ENCODE measurements at places on chromosomes 12 and 14.

GRCh38 chr12:103839609-103840461, 1.2 kb downstream of the NT5DC3 start:
- DNase-seq = no peak

- DNase-seq = peak; percentile 70
These were observed 4.5 kb downstream of the DHRS2 start for GRCh38 chr14:23640524-23641141.

GRCh38 chr12:102465762-102466560, 14.4 kb downstream of the IGF1 start:
- DNase-seq = peak; percentile 14

- no peak for DNase-seq
These were observed 367.7 kb downstream of the SLC16A7 start for GRCh38 chr12:59963546-59963945.

DNA sequence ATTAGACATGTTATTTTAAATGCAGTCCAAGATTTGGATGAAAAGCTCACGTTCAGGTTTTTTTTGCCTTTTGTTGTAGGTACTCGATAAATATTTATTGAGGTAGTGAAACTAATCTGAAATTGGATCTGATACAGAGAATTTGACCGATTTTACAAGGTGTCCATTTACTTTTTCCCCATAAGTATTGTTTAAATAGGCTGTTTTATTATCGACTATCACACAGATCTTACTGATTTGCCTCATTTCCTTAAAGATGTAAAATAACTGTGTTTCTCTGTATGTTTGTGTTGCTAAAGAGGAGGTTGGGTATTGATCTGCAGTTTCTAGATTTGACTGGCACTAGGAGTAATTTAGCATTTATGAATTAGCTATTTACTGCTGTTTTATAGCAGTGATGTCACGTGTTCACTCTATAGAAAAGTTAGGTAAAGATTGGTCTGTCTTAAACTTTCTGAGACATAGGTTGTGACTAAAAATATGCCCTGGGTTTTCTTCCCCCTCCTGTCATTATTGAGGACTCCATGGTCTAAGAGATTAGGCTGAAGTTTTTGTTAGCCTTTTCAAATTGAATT, 3.5 kb downstream of the RAP1B start:
- DNase-seq = no peak

DNA sequence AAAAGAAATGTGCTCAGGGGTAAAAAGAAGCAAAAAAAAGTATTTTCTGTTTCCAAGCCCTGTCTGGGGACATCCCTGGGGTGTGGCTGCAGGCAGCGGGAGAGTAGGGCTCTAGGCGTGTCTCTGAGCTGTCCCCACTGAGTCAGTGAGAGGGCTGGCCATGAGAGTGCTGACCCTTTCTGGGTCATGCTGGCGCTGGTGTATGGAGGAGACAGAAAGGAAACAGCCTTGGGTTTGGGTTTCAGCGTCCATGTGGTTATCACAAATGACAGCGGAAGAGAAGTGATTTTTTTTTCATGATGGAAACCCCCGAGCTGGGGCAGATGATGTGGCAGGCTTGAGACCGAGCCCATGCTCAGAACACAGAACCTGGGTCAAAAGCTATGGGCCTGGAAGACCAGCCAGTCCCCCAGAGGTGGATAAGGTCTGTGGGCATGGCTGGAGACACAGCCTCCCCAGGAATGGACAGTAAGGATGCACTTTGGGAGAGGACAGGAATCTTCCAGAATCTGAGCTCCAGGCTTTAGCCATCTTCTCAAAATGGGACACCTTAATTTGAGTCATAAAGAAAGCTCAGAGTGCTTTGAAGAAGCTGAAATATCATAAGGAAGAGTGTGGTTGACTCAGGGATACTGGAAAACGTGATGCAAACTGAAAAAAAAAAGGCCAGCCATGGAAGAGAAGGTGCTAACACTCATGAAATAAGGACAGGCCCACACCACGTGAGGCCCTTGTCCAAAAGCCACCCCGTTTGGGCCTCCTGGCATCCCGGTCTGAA, 36.2 kb downstream of the SYNE3 start:
- DNase-seq = peak; percentile 55

DNA sequence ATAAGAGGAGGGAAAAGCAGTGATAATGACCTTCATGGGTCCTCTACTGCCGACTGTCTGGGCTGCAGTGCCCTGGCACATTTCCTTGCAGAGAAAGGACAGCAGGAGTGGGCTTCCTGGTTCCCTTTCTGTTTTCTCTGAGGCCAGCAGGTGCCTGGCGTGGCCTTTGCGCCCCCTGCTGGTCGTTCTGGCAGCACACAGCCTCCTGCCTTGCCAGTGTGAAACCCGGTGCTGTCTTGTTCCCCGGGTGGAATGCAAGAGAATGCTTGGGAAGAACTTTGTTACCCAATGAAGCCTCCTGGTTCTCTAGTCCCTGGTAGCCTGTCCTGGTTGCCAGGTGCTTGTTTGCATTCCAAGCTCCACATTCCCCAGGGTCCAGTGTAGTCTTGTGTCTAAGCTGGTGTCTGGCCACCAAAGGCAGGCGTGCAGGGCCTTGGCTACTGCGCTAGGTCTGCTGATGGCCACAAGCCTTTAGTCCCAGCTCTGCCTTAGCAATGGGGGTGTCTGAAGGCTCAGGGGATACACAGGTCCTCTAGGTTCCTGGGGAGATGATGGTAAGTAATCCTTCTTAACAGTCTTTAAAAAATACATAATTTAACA, 1392.4 kb upstream of the TMEM132C start:
- peak; percentile 21 for DNase-seq

DNA sequence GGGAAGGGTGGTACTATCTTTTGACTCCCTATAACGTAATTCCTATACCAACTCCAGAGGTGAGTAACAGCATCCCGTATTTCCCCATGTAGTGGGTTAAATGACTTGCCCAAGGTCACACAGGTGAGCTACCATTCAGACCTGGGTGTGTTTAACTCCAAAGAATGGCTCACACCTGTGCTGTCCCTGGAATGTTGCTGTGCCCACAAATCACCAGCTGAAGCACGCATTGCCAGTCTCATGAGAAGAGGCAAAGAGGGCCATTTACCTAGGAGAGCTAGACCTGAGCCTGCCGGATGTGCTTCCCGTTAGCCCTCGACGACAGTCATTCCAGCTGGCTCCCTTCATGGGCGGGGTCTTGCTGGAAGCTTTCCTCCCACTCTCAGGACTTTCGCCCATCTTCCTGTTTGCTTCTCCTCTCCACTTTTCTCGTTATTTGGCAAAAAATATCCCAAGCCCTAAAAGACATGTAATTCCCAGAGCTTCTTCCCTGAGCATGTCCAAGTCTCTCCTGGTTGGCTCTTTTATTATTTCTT, 106.6 kb upstream of the VASH1 start:
- DNase-seq = no peak

GRCh38 chr12:2733493-2734355, 61.0 kb upstream of the FKBP4 start:
- no peak for DNase-seq

- no peak for DNase-seq
These were observed 6.2 kb upstream of the DCAF11 start for GRCh38 chr14:24108336-24108874.

- no peak for DNase-seq
These were observed 19.3 kb upstream of the ST8SIA1 start for GRCh38 chr12:22353615-22354325.

GRCh38 chr12:131608740-131609690, 101.9 kb upstream of the SFSWAP start:
- DNase-seq = peak; percentile 63

DNA sequence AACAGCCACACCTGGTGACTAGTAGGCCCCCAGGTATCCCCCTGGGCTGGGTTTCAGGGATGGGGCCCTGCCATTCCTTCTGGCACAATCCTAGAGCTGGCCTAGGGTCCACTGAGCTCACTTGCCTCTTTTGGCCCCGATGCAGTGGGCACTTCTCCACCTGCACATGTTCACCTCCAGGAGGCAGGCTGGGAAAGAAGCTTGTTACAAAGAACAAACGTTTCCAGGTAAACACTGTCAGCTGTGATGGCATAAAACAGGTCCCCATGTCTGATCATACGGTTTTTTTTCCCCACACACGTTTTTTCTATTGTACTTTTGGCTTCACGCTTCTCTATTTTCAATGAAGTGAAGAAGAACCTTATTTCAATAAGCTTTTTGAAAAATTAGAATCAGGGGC, 15.8 kb upstream of the HVCN1 start:
- DNase-seq = no peak

- DNase-seq = no peak
These were observed 64.5 kb downstream of the GALNT16 start for GRCh38 chr14:69324341-69324931.

DNA sequence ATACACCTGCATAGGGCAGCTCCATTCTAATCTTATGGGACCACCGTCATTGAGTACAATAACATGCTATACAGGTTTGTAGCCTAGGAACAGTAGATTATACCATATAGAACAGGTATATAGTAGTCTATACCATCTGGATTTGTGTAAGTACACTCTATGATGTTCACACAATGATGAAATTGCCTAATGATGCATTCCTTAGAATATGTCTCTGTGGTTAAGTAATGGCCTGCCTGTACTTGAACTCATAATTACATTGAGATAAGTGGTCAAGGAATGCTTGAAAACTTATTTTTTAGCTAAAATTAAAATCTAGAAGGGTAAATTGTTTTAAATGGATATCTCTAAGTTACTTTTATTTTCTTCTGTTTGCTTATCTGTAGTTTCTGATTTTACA, 152.7 kb downstream of the SRGAP1 start:
- DNase-seq = no peak

- no peak for DNase-seq
These were observed 148.0 kb upstream of the FOXN3 start for GRCh38 chr14:89564989-89565388.

DNA sequence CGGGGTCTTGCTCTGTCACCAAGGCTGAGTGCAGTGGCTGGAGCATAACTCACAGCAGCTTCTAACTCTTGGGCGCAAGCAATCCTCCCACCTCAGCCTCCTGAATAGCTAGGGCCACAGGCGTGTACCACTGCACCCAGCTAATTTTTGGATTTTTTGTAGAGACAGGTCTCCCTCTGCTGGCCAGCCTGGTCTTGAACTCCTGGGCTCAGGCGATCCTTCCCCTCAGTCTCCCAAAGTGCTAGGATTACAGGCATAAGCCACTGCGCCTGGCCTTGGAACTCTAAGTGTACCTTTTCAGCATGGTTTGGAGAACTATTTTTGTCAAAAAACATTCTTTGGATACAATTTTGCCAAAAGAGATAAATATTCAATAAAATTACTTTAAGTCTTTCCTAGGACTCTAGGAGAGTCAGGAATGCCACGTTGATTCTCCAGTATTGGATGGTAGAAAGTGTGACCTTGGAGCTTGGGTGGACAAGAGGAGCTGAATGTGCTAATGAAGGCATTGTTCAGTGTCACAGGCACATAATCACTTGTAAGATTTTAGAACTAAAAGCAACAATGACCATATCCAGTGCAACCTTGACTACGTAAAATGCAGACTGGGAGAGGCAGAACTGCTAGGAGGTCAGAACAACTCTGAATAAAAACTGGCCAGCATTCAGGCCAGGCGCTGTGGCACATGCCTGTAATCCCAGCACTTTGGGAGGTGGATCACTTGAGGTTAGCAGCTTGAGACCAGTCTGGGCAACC, 2.8 kb downstream of the SRSF9 start:
- DNase-seq = peak; percentile 62

GRCh38 chr12:67761566-67761965, 113.0 kb downstream of the DYRK2 start:
- no peak for DNase-seq

GRCh38 chr12:6961278-6961694, 9.2 kb downstream of the PHB2 start:
- DNase-seq = peak; percentile 55

DNA sequence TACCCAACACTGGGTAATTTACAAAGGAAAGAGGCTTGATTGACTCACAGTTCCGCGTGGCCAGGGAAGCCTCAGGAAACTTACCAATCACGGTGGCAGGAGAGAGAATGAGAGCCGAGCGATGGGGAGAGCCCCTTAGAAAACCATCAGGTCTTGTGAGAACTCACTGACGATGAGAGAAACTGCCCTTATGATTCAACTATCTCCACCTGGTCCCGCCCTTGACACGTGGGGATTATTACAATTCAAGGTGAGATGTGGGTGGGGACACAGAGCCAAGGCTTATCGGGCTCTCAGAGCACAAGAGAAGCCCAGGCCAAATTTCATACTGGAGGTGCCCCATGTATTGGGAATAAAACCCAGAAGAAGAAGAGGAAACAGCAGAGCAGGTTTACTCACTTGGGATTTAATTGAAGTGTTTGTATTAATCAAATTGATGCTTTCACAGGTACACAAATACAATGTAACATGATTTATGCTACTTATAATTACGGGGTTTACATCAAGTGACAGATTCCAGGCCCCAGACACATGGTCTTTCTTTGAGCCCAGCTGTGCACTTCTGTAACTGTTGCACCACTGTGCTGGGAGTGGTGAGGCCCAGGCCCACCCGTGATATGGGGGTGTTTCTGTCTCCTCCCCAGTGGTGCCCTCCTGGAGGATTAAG, 8.2 kb upstream of the CCDC85C start:
- no peak for DNase-seq

DNA sequence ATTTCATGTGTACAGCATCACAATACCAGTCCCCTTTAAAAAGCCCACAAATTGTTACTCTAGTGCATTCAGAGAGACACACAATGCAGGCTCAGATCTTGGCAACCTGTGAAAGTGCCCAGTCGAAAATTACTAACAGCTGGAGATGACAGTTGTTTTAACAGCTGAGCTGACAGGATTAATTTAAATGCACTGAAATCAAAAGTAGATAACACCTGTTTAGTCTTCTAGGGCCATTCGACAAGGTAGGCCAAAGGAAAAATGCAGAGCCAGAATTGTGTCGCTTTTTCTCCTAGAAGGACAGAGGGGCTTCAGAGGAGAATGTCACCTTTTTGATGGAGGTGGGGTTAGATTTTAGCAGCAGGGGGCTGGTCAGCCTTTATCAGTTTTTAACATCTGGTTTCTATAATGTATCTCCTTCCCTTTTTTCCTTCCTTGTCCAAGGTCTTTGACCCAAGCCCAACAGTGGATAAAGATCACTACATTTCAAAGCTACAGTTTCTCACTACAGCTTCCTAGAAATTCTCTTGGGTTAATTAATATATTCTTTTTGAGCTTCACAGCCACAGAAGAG, 139.1 kb downstream of the SOX5 start:
- DNase-seq = no peak

DNA sequence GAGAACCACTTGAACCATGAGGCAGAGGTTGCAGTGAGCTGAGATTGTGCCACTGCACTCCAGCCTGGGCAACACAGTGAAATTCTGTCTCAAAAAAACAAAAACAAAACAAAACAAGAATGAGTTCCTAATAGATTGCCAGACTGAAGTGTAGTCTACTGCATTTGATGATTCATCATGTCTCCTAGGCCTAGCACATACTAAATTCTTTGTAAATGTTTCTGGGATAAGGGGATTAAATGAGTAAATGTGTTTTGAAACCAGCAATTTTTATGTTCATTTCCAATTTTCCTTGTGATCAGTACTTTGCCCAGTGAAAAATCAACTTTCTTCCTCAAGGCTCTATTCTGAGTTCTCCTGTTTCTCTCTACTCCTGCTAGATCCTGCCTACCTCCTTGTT, 2.9 kb upstream of the DYRK2 start:
- peak; percentile 31 for DNase-seq

All from EL (cell line).